ENCODE measurements at places on chromosomes 16 and 17. TPM values are rescaled to one million over a fixed set of nuclear protein-coding genes. Genes with fewer than 3 reads are reported as not detected.

DNA sequence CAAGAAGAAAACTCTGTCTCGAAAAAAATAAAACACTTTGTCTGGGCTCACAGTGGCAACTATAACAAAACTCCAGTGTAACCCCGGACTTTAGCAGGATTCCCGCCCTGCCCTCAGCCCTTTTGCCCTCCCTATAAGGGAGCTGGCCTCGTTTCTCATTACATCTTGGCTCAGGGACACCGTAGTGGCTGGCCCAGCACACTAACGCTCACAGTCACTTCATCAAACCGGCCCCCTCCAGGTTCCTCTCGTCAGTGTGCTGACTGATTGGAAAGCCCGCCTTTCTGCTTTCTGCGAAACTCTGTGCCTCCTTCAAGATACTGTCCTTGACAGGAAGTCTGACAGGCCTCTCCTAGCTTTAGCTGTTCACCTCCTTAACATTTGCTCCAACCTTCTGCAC is 11.2 kb upstream of the MYO1C start:
- no peak for DNase-seq

DNA sequence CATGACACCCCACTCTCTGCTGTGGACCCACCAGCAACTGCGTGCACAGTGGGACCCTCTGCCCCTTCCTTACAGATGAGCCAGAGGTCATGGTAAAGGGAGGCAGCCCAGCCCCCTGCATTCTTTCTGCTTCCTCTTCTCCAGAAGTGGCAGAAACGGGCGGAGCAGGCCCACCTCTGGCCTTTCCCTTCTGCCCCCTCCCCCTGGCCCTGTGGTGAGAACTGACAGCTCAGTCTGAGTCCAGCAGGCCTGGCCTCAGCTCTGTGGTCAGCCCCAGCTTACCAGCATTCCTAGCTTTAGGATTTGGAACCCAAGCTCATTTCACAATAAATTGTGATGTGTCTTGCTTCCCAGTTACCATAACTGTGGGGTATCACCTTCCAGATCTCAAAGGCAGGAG is 4.8 kb upstream of the ANKRD11 start:
- no peak for DNase-seq

The KCNH4 gene
- 0.06 TPM for total RNA-seq

DNA sequence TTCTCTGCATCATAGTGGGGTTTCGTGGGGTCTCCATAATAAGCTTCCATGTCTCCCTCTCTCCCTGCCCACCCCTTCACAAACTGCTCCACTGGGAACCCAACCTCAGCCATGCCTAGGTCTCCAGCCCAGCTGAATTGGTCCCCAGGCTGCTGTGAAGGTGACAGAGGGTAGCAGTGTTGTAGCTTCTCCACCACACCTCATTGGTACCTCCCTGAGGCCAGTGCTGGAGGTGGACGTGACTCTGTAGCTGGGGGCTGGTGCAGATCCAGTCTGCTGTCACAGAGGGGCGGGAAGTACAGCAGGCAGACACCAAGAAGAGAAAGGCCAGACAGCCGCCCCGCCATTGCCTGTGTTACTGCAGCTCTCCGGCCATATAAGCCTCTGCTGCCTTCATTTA is 82.1 kb downstream of the OR1D5 start:
- DNase-seq: no peak

DNA sequence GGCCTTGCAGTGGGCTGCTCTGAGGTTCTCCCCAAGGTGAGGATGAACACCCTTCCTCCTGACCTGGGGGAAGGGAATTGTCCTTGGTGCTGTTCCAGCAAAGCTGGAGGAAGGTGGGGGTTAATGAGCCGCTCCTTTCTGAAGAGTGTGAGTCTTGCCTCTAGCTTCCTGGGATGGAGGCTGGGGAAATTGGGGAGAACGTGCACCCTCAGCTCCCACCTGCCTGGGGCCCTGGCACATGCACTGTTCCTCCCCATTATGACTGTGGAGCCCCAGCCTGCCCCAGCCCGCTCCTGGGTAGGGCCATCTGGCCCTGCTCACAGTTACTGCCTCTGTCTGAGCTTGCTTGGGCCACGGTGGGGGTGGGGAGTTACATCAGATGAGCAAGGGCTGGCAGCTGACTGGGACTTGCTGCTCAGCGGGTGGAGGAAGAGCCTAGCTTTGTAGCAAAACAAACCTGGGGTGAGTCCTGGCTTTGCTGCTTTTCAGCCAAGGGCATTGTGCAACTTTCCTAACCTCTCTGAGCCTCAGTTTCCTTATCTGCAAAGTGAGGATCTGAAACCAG is 11.1 kb downstream of the TNS4 start:
- DNase-seq: peak; percentile 87

- no peak for DNase-seq
These were observed 12.9 kb upstream of the CACNG4 start for GRCh38 chr17:66951605-66951953.

The MT1H gene
- 3.3 TPM for total RNA-seq

DNA sequence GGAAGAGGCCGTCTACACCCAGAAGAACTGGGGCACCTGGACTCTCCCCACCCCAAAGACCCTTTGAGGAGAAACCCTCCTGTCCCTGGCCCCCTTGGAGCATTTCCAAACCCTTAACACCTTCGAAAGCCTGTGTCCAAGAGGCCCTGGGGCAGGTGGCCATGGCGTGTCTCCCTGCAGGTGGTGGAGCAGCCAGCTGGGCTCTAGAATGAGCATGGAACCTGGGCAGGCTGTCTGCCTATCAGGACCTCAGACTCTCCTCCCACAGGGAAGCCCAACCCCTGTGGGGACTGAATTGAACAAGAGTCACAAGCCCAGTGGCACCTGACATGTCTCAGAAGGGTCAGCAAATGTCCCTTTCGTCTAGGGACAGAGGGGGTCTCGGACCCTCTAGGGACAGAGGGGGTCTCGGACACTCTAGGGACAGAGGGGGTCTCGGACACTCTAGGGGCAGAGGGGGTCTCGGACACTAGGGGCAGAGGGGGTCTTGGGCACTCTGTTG is 8.4 kb downstream of the CBX4 start:
- DNase-seq: no peak

The LDHD gene
- 89.2 TPM for total RNA-seq

DNA sequence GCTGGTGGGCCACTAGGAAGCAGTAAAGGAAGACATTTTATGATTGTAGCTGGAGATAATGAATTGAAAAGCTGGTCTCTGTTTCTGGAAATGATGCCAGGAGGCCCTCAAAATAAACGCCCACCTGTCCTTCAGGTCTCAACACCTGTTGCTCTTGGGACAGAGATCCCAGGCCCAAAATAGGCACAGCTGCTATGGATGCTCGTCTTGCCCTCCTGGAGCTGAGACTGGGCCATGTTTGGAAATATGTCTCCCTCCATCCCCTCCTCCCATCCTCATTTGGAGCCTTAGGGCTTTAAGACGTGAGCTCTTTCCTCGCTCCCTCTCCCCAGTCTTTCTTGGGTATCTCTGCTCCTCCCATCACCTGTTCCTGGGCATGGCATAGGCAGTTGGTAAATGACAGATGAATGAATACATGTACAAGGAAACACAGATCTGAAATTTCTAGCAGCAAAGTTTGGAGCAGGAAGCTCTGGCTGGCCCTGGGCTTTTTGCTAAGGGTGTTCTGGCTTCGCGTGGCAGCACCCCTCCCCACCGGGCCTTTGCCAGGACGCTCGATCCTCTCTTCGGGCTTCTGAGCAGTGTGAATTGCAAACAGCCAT is 33.3 kb downstream of the MYH3 start:
- no peak for DNase-seq

The IL17C gene
- total RNA-seq: not detected

GRCh38 chr17:78124081-78124835 is 4.3 kb downstream of the TMC6 start:
- no peak for DNase-seq

- DNase-seq: no peak
These were observed 124.1 kb downstream of the SOX9 start for GRCh38 chr17:72244956-72245355.

DNA sequence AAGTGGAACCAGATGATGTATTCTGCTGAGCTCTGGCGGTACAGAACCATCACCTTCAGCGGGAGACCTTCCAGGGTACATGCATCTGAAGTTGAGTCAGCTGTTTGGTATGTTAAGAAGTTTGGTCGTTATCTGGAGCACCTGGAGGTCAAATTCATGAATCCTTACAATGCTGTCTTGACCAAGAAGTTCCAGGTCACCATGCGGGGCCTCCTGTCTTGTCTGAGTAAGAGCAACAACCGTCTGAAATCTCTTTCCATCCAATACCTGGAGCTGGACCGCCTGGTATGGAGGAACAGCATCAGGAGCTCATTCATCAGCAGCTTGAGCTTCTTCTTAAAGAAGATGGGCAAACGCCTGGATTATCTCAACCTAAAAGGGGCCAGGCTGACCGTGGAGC is 4.0 kb downstream of the FBXO39 start:
- no peak for DNase-seq

GRCh38 chr17:17204041-17204591 is 2.0 kb downstream of the PLD6 start:
- DNase-seq: peak; percentile 42

DNA sequence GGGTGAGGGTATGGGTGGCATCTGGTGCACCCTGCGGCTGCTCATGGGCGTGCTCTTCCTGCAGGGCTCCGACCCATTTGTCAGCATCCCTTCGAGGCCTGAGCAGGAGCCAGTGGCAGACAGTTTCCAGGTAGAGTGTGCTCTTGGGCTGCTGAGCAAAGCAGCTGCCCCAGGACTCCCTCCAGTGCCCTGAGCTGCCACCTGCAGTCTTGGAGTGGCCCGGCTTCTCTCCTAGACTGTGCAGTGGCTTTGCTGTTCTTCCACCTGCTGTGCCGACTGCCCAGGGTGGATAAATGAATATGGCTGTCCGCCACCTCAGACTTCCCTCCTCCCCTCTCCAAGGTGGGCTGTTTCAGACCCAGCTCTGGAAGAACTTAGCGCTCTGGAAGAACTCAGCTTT is 10.8 kb upstream of the JPT2 start:
- DNase-seq: no peak

DNA sequence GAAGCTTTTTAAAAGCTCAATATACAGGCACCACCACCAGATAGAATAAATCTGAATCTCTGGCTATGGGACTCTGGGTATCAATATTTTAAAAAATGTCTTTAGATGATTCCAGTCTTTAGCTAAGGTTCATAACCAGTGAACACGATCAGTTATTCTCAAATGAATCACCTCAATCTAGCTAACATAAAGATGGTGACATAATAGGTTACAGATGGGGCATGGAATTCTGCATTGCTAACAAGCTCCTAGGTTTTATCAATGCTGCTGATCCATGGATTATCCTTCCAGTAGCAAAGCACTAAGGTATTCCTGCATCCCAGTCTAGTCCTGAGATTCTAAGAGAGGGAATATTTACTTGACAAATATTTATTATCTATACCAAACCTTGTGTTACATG is 415.5 kb upstream of the CDH11 start:
- no peak for DNase-seq

DNA sequence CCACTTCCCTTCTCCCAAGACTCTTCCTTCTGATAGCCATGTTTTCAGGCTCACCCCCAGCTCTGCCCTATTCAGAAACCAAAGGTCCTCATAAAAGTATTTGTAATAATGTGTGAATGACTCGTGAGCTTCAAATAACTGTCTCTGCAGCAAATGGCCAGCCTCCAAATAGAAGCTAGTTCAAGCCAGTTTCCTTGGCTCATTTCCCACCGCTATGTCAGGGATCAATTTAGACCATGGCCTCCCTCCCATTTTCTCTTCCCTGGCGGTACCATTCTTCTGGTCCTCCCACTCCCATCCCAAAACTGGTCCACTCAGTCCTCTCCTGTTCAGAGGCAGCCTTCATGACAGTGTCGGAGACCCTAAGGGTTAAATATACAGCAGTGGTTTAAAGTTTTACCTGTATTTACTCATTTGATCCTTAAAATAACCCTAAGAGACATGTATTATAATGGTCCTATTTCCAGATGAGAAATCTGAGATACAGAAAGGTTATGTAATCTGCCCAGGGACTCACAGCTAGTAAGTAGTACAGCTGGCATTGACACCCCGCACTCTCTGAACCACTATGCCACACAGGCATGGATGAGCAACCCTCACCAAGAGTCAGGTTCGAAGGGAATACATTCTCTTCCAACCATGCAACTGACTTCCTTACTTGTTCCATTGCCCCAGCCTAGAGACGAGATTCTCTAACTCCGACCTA is 42.9 kb downstream of the GAS7 start:
- DNase-seq: no peak

GRCh38 chr16:29678691-29679267 is at the start of gene QPRT:
Gene QPRT, plus strand, starts transcription at chr16:29679180. Its CDS starts 18 bp downstream, at chr16:29679198.
- DNase-seq: peak; percentile 80

GRCh38 chr16:11248133-11248532 is 7.9 kb downstream of the SOCS1 start:
- DNase-seq: no peak

The FKBP10 gene
- total RNA-seq: 4.2 TPM

The OR4D1 gene
- total RNA-seq: not detected

GRCh38 chr16:50025537-50025931 is 509 bp downstream of the CNEP1R1 start:
- no peak for DNase-seq

DNA sequence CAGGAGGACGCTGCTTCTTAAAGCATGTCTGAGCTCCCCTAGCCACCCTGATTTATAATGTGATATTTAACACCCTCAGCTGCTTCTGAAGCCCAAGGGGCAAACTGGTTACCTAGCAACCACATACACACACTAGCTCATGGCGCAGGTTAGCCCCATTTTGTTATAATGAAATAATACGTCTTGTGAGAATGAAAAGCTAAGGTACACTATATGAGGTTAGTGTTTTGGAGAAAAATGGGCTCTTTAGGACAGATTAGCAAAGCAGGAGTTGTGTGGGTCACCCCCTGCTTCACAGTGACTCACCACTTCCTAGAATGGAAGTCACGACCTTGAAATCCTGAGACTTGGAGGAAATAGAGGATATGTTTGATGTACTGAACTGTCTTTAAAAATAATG is 404.8 kb upstream of the HSBP1 start:
- no peak for DNase-seq

DNA sequence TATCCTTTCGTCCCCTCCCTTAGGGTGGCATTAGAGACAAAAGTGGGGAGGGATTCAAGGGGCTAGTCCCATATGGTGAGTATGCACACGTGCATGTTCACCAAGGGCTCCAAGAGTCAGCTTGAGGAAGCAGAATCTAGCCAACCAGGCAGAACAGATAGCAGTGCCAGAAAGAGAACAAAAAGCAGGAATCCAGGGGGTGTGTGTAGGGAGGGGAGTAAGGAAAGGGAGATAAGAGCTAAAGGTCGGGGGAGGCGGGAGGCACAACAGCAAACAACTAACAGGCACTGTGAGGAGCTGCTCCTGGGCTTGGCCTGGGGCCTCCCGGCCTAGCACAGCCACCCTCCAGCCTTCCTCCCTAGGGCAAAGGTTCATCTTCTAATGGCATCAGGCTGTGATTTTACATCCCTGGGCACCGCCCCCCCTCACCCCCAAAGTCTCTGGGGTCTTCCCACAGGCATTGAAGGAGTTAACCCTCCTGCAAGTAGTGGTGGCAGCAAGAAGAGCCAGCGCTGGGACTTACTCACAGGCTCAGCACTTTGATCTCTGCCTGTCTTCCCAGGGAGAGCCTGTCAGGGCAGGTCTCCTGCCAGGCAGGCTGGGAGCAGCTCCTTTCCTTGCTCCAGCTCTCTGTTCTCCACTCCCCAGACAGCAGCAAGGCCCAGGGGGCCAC is 12.4 kb upstream of the SUPT4H1 start:
- peak; percentile 73 for DNase-seq

GRCh38 chr16:23784811-23785447 is 30.1 kb downstream of the CHP2 start:
- DNase-seq: no peak

The GPR139 gene
- not detected for total RNA-seq

The RASD1 gene
- total RNA-seq: 24.6 TPM

GRCh38 chr16:50293994-50294855 is 27.9 kb downstream of the ADCY7 start:
- DNase-seq: no peak

All from left colon (tissue), 2 donors.